ENCODE measurements at places on chromosomes 7 and 10.

DNA sequence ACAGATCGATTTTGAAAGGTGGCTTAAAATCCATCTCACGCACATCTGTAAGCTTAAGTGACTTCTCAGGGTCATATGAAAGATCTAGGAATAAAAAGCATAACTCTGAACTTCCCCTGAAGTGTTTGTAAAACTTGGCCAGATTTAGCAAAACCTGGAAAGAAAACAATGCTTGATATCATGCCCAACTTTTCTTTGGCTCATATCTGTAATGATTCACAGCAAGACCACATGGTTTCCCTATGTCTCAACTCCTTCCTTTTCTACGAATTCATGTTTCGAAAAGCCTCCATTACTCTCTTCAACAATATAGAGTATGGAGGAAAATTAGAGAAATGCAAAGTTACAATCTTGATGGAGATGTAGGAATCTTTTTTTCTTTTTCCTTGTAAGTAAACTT is 20.1 kb upstream of the CABCOCO1 start:
- no peak for DNase-seq

GRCh38 chr10:14659626-14660196 is 115.0 kb downstream of the FAM107B start:
- peak; percentile 94 for DNase-seq

GRCh38 chr7:89334797-89335196 is 539.3 kb upstream of the TEX47 start:
- DNase-seq: no peak

- DNase-seq: no peak
Observed at GRCh38 chr7:24427048-24427447, 143.1 kb downstream of the NPY start.

GRCh38 chr7:15007507-15007906 is 105.0 kb upstream of the DGKB start:
- DNase-seq: no peak
